Stimulated activated CD8-positive, alpha-beta memory T cell treated with anti-CD3 and anti-CD28 coated beads, Interleukin-4, amount 100 ng/mL, for 48 hours (primary cell): ENCODE measurements at places on chromosomes 5 and 9.

DNA sequence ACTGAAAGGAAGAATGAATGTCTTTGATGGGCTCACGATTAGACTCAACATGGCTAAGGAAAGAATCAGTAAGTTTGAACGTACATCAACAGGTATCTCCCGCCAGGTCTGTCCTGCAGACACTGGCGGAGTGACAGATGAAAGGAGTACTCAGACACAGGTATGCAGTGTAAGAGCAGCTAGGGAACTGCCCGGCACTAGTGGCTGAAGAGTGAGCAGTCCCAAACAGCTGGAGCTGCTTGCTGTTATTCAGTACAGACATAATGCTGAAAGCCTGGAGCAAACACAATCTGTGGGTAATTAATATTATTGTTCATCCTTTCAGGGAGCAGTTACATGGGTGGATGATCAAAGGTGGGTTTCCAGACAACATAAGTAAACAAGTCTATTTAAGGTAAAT lies 835.5 kb downstream of the TLE4 start:
- DNase-seq = no peak

DNA sequence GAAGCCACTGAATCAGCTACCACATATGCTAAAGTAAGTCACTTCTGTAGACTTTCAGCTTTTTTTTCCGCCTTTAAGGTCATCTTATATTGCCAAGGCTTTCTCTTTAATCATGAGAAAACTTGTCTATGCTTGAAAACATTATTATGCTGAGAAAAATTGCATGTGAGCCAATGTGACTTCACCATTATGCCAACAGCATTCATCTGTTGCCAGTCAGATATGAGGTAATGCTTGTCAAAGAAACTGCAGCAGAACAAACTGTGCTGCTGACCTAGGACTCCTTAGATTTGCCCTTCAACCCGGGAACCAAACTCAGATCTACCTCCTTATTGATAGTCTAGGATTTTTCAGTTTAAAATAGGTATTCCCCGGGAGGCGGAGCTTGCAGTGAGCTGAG lies 34.3 kb downstream of the SLC44A1 start:
- DNase-seq = no peak

- no peak for DNase-seq
Observed at GRCh38 chr9:35882996-35883395, 12.8 kb upstream of the OR13J1 start.

DNA sequence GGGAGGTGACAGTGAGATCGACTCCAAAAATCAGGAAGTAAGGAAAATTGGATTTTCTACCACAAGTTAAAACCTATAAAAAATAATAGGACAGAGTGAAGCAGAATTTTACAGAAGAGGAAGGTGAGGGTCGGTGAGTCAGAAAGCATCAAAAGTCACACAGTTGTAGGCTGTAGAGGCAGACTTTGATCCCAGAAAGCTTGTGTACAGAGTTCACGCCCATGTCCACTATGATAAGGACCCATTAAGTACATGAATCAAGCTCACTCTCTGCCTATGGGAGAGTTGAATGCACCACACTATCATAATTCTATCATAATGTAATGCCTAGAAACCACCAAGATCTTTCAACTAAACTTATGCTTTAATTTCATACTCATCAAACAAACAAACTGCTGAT lies 291.2 kb downstream of the PRELID2 start:
- DNase-seq = no peak

DNA sequence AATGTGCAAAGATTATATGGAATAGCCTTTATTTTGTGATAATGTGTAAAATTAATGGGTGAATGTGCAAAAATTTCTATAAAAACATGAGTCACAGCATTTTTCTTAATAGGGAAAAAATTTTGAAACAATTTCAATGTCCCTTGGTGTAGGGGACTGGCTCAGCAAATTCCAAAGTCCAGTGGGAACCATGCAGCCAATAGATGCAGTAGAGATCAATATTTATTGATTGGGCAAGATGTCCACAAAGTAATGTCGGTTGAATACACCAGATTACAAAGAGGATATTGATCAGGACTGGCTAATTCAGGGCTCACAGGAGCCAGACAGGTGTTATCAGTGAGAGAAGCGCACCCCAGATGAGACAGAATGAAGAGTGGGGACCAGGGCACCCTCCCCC lies 62.5 kb downstream of the AMBP start:
- DNase-seq = no peak

DNA sequence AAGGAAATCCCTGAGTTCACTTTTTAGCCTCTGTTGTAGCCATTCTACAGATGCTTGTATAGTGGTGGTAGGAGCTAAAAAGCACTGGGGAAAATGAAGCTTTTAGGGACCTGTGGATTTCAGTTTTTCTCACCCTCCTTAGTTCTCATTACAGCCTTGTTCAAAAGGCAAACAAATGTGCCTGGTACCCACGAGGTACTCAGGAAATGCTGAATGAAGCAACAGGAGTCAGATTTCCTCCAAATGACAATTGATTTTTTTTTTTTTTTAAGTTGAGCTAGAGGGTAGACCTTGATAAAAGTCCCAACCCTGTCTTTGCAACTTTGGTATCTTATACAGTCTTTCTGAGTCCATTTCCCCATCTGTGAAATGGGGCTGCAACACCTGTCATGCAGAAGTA lies 21.3 kb upstream of the TMOD1 start:
- no peak for DNase-seq

DNA sequence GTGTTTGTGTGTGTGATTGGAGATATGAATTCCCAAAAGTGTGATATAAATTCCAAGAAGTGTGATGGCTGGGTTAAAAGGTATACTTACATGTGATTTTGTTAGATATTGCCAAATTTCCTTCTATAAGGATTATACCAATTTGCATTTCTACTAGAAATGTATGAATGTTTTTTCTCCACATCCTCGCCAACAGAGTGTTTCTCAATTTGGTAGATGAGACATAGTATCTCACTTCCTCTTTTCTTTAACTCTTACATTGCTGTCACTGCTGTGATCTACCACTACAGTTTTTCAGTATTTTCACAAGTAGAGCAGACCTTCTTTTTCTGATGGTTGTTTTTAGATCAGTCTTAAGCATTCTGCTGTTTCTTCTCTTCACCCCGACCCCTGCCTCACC lies 111.3 kb downstream of the FER start:
- DNase-seq = no peak

GRCh38 chr9:91765296-91765695 lies 184.7 kb downstream of the ROR2 start:
- DNase-seq = no peak

GRCh38 chr9:2559192-2560152 lies 62.1 kb upstream of the VLDLR start:
- no peak for DNase-seq

- peak; percentile 90 for DNase-seq
Observed at GRCh38 chr5:141992349-141992963, 20.4 kb downstream of the GNPDA1 start.

DNA sequence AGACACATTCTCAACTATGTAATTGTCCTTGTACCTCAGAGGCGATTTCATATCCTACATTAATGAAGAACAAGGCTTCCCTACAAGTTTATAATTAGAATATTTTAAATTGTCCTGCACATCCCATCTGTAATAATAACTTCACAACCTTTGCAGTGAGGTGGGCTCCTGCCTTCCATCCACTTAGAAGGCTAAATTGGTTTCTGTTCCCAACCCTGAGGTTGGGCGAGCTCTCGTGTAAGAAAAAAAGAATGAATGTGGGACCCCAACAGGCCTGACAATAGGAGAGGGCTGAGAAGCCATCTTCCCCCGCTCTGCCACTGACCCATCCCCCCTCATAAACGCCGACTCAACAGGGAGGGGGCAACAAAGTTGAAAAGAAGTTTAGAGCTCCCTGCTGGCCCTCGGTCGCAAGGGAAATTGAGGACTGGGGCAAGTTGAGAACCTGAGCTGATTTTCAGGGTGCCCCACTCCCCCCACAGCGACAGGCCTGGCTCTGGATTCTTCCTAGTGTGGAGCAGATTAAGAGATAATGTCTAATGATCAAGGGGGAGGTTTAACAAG lies 9.4 kb downstream of the BARHL1 start:
- no peak for DNase-seq

DNA sequence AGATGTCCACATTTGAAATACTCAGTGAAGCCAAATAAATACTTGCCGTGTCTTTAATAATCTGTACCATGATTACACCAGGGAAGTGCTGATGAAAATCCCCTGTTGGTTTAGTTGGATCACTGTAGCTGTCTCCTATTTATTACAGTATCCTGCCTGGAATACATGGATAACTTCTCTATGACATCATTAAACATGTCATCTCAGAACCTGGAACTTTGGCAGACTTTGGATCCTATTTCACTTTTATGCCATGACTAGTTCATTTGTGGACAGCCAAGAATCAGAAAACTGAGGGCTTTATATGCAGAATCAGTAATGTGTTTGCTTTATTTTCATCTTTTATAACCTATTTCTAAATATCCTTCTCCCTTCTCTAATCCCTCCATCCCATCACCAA lies at the start of gene TXNDC8:
TSS of gene TXNDC8 (minus strand) at position 137 of the 400 bp plus-strand sequence.
- no peak for DNase-seq

- DNase-seq = no peak
Observed at GRCh38 chr5:123209502-123210027, 120.5 kb downstream of the PRDM6 start.

DNA sequence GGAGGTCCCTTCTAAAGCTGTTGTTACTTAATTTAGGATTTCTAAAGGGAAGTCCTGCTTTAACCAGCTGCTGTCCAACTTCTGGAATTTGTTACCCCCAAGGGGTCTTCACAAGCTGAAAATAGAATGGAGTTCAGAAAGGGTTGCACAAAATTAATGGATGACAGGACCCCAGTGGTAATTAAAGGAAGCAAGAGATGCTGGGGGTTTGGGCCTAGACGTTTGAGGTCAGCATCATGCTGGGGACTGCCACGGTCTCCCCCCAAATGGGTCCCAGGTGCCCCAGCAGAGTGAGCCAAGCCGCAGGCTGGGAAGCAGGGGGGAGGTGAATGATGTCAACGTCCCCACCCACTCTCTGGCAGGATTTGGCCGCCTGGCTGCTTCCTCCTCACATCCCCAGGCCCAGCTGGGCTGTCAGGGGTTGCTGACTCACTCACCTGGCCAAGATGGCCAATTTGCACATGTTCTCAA lies 97.5 kb upstream of the ARAP3 start:
- DNase-seq = no peak

GRCh38 chr9:28758341-28758740 lies 1185.1 kb upstream of the C9orf72 start:
- no peak for DNase-seq

DNA sequence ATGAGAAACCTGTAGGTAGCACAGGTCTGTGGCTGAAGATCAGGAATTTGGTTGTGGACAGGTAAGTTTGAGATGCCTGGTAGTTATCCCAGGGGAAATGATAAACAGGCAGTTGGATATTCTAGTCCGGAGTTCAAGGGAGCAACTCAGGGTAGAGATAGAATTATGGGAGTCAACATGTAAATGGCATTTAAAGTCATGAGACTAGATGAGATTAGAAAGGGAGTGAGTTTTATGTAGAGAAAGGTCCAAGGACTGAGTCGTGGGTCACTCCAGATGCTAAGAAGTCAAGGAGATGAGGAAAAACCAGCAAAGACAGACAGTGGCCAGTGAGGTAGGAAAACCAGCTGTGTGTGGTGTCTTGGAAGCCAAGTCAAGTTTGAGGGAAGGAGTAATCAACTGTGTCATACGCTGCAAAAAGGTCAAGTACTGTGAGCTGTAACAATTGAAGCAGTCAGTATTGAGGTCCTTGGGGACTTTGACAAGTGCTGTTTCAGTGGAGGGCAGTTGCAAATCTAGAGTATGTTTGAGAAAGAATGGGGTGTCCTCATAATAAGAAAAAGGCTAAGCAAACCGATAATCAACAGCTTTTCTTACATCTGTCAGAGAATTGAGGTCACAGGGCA lies 18.2 kb downstream of the GNPDA1 start:
- no peak for DNase-seq

GRCh38 chr5:13478831-13479465 lies 465.5 kb downstream of the DNAH5 start:
- no peak for DNase-seq

DNA sequence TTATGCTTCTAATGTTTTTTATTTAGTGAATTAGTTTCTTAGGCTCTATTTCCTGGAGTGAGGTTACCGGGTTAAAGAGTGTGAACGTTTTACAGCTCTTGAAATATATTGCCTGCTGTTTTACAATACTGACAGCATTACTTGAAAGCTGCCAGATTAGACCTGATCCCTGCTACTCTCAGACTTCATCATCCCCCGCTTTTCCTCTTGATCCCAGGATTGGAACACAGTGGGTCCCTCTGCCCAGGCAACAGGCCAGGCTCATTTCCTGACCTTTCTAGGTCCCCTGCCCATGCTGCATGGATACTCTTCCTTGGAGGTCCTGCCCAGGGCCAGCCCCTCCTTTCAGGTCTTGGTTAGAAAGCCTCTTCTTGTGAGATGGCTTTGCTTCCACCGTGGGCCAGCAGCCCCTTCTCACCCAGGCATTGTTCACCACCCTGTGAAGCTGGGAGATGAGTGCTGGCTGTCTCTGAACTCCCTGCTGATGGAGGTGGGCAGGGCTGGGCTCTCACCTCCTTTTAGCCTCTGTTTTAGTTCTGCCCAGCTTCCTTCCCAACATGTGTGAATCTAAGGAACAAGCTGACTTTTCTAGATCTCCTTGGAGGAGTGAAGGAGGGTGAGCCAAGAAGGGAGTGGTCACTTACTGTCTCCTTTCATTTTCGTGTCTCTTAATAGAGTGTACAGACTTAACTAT lies 15.5 kb upstream of the FAM120AOS start:
- DNase-seq = no peak

DNA sequence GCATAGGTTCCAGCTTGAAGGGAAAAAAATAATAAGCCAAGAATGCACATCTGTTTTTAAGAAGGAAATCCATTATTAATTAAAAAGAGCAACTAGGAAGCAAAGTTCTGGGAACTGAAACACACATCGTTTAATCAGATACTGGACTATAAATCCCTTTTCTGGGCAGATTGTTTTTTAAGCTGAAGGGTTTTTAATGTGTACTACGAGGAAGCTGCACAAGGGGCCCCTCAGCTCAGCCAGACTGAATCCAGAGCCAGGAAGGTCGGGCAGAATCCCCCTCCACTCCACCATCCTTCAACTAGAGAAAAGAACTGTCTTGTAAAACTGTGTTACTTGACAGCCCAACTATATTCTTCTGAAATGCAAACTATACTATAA lies 49.2 kb downstream of the ROR2 start:
- DNase-seq = no peak

GRCh38 chr9:89631384-89631783 lies 26.6 kb downstream of the GADD45G start:
- DNase-seq = no peak

DNA sequence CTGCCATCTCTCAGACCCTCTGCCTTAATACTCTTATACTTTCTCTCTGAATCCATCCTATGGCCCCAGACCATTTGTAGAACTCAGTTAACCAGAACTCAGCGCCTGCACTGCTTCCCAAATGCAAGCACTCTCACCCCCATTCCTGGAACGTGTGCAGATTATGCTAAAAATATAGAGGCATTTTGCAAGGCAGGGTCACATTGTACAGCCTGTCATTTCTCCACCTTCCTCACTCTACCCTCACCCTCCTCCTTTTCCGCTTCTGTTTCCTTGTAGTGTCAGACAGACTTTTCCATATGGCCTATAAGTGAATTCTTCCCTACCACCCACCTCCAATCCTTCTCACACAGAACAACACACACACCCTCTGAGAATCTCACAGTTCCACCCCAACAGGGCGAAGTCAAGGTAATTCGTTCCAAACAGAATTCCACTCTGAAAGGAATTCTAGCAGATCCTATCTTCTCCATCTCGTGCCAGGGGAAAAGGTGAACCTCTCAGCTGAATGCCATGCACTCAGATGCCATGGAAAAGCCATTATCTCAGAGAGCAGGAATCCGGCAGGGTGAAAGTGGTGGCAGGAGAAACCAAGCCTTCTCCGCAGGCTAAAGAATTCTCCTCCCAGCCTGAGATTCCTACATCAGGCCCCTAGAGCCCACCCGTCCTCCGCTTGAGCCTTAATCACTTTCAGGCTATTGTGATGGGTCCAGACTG lies 25.3 kb downstream of the GGTA1 start:
- no peak for DNase-seq
